Fibroblast of skin of scalp (primary cell): ENCODE measurements at places on chromosomes 3 and 15.

DNA sequence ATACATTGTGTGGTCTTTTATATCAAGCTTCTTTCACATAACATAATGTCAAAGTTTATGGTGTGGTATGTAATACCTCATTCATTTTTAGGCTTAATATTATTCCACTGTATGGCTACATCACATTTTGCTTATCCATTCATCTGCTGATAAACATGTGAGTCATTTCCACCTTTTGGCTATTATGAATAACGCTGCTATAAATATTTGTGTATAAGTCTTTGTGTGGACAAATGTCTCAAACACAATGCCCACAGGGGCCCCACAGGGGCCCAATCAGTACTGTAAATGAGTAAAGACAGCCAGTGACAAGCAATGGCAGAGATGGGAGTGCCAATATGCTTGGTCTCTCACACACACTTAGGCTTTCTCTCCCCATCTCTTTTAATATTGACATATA is 54.2 kb downstream of the PIK3R4 start:
- DNase-seq = no peak

- no peak for DNase-seq
Observed at GRCh38 chr3:13570391-13571194, 21.7 kb downstream of the FBLN2 start.

DNA sequence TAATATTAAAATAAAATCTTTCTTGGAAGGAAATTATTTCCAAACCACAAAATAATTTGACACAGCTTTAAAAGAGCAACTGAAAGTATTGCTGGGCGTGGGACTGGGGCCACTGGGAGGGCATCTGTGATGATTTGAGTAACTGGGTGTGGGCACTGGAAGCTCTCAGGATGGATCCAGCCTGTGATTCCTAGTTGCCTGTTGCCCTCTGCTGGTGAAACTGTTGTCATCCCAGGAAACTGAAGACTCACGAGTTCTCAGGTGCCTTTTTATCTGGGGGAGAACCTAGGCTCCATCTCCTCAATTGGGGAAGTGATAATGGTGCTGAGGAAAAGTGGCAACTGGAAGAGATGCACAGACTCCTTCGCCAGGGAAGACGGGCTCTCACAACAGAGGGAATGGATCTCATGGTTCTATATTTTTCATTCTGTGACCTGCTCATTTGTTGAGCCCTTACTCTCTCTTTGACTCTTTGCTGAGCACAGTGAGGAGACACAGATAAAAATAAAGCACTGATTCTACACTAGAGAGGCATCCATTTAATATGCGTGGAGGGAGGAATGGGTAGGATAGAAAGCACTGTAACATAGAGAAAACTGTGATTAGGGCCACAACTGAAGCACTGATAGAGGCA is 61.6 kb downstream of the TPRG1 start:
- DNase-seq = peak; percentile 70

GRCh38 chr15:61689067-61689466 is 371.2 kb downstream of the VPS13C start:
- DNase-seq = no peak

DNA sequence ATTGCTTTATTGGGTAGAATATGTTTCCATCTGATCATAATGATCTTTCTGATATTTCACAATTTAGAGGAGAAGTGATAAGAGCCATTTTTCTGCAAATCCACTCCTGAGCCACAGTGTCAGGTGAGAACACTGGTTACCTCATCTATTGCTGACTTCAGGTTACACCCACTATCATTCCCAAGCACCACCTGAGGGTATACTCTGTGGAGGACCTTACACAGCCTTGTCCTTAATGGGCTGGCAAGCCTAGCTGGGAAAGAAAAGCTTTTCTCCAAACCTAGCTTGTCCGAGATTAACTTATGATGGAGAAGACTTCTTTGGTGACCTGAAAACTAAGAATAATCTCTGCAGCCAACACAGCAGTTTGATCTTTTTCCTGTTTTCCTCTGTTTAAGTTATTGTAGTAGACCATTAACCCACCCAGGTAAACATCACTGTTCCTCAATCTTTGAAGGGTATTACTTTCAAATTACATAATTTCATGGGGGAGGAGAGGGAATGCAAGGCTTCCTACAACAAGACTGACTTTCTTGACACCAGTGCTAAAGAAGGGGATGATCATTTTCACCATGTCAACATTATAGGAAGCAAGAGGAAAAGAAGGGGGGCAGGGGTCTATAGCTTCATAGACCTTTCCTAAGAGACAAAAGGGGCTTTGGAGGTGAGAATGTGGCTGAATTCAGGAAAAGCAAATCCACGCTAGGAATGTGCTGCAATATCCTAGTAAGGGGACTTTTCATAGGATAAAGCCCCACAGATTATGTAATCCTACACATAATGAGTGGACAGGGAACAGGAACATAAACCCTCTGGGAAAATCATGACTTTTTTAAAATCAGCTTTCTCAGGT is 1.7 kb downstream of the NCEH1 start:
- DNase-seq = no peak

DNA sequence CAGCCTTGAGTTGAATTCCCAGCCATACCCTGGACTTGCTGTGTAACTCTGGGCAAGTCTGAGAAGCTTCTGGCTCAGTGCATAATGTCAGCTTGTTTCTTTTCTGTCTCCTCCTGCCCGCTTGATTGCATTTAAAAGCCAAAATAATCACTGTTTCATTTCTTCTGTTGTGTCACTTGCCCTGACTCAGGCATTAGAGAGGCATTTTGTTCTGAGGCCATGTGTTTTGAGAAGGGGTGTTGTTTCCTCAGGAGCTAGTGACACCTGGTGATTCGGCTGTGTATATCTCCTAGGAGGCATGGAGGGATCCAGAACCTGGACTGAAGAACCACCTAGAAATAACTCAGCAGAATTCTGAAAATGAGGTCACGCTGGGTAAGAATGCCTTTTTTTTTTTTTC is 16.0 kb downstream of the WDR73 start:
- no peak for DNase-seq

GRCh38 chr15:90956274-90957030 is 1.8 kb downstream of the RCCD1 start:
- peak; percentile 75 for DNase-seq

GRCh38 chr3:122091602-122092295 is 36.6 kb downstream of the CD86 start:
- DNase-seq = no peak

- peak; percentile 92 for DNase-seq
Observed at GRCh38 chr3:24242012-24242698, 252.5 kb downstream of the THRB start.

DNA sequence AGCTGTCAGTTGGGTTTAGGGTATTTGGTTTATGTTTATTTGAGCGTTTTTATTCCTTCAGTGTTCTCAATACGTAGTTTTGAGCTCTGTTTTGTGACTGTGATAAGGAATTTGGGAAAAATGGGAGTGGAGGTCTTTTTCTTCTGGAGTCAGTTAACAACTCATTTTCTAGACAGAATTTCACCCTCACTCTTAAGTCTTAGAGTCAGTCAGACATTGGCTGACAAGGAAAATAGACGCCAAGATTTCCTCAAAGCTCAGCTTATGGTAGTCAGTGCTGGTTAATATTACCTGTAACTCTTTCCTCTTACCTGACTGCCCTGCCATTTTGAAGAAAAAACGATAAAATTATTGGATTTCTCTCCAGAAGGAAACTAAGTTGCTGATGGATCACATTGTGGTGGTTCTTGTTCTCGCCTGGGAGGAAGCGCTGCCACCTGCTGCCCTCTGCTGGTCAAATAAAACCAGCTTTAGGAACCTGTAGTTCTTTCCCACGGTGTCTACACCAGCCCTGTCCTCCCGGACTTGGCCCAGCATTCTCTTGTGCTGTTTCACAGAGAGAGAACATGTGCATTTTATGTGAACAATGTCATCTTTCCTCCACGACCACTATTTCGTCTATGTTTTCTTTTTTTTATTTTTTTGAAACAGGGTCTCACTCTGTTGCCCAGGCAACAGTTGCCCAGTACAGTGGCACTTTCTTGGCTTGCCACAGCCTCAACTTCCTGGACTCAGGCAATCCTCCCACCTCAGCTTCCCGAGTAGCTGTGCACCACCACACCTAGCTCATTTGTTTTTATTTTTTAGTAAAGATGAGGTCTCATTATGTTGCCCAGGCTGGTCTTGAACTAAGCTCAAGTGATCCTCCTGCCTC is 41.4 kb upstream of the UMPS start:
- DNase-seq = peak; percentile 79

DNA sequence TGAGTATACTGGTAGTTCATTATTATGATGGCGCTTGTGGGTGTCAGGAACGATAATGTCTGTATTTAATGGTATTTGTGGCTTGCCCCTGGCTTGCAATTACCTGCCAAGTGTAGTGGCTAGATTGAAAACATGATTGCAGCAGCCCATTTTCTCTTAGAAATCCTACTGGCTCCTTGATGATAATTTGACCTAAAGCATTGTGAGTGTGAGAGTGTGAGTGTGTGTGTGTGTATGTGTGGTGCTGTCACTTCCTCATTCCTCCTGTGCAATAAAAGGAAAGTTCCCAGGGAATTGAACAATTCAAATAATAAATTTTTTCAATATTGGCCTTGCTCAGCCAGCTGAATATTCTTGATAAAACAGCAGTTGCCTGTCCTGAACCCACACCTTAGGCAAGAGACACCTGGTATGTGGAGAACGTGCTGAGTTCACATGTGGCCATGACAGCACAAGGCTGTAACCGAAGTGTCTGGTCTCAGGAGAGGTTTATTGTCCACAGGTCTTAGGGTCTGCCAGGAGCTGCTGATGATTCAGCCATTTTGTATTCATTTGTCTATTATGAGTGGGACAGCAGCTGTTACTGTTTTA is 193.3 kb downstream of the CD47 start:
- peak; percentile 54 for DNase-seq

- DNase-seq = no peak
Observed at GRCh38 chr3:60079076-60079475, 1029.3 kb upstream of the CFAP20DC start.

- no peak for DNase-seq
Observed at GRCh38 chr3:108966773-108967172, 13.1 kb upstream of the GUCA1C start.

DNA sequence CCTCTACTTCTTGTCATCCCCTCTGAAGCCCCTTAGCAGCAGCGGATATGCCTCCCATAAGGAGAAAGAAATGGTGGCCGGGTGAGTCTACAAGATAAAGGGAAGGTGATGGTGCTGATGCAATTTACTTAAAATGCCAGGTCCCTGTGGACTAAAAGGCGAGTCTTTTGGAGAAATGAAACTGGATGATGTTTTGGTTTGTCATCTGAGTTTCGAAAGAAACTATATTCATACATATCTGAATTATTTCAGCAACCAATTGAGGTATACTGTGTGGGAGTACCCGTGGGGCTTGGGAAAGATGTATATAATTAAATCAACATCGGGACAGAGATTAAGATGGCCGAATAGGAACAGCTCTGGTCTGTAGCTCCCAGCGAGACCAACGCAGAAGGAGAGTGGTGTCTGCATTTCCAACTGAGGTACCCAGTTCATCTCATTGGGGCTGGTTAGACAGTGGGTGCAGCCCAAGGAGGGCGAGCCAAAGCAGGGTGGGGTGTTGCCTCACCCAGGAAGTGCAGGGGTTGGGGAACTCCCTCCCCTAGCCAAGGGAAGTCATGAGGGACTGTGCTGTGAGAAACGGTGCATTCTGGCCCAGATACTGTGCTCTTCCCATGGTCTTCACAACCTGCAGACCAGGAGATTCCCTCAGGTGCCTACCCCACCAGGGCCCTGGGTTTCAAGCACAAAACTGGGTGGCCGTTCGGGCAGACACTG is 210.6 kb upstream of the CHRM5 start:
- no peak for DNase-seq

- no peak for DNase-seq
Observed at GRCh38 chr3:1734494-1735122, 364.1 kb upstream of the CNTN4 start.

GRCh38 chr15:78921940-78922339 is 22.9 kb downstream of the CTSH start:
- DNase-seq = no peak

DNA sequence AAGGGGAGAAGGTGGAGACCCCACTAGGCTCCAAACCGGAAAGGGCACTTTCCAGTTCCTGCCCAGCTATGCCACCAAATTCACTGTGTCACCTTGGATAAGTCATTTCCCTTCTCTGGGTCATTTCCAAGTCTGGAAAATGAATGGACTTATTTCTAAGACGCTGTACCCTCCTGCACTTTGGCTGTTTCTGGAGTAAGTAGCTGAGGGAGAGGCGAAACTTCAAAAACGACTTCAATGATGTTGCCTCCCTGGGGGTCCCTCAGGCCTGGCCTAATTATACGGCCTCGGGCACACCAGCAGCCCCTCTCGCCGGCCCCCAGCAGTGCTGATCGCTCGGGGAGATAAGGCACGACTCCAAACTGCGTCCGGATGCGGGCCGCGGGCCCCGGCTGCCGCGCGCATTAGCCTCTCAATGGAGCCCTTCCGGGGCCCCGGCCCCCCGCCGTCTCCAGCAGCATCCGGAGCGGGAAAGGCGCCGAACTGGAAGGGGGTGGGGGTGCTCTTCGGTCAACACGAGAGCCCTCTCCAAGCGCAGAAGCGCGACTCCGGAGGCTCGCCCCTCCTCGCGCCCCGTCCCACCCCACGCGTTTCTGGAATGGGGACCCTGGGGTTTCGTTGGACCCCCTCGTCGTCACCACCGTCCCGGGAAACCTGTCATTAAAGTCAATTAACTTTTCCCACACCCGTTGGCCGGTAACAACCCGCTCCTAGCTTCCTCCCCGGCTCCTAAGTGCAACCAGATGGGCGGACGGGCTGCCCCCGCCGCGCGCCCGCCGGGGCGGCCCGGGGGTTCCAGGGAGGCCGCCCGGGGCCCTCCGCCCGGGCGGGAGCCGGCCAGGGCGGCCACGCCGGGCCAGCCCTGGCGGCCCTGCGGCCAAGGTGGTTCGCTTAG is 4.8 kb downstream of the HES1 start:
- peak; percentile 79 for DNase-seq

DNA sequence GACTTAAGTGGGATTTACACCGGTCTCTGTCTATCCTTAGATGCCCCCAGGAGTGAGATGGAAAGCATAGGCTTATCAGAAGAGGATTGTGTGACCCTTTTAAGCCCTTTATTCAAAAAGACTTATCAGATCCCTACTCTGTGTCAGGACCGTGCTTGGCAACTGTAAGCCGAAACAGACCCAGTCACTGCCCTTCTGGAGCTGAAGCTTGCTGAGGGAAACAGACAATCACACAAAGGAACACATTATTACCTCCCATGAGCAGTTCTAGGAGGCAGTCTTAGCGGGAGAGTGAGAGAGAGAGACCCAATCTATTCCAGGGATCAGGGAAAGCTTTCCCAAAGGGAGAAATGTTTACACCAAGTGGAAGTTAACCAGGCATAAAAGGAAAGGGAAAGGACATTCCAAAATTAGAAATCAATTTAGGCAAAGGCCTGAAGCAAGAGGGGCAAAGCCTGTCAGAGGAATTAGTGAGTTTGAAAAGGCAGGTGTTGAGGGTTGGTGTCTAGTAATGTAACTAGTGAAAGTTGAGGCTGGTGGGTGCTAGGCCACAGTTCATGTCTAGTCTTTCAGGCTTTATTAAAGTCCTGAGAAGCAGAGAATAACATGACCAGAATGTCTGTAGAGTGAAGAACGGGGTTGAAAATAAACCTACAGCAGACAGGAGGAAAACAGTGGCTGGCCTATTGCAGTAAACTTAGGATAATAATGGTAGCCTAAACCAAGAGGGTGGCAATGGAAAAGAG is 86.7 kb downstream of the THBS1 start:
- DNase-seq = no peak

GRCh38 chr3:14750650-14751049 is 68.1 kb upstream of the FGD5 start:
- no peak for DNase-seq
